ENCODE measurements at places on chromosomes 4 and X. TPM values are rescaled to one million over a fixed set of nuclear protein-coding genes. Genes with fewer than 3 reads are reported as not detected.

DNA sequence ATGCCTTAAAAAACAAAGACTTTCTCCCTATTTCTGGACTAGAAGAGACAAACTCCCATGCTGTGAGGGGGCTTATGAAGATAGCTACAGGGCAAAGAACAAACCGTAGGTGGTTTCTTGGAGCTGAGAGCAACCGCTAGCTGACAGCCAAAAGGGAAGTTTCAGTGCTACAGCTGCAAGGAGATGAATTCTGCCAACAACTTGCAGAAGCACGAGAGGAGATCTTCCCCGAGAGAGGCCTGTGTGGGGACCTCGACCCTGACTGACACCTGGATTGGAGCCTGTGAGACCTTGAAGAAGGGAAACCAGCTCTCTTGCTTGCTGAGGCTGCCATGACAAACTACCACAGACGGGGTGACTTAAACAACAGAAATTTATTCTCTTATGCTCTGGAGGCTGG lies 183.8 kb upstream of the VCX3A start:
- no peak for DNase-seq

LINC00632 gene
- 17.2 TPM for polyA plus RNA-seq

CCDC160 gene
- 12.5 TPM for polyA plus RNA-seq

GRCh38 chrX:11143931-11144678 lies 33.0 kb downstream of the HCCS start:
- peak; percentile 55 for DNase-seq

FRMPD4 gene
- 0.15 TPM for polyA plus RNA-seq

GRCh38 chr4:44326741-44327140 lies 121.9 kb downstream of the KCTD8 start:
- no peak for DNase-seq

- DNase-seq: no peak
Observed at GRCh38 chrX:141960578-141960977, 56.9 kb downstream of the MAGEC1 start.

GRCh38 chrX:132622130-132622529 lies 133.3 kb upstream of the MBNL3 start:
- DNase-seq: no peak

DNA sequence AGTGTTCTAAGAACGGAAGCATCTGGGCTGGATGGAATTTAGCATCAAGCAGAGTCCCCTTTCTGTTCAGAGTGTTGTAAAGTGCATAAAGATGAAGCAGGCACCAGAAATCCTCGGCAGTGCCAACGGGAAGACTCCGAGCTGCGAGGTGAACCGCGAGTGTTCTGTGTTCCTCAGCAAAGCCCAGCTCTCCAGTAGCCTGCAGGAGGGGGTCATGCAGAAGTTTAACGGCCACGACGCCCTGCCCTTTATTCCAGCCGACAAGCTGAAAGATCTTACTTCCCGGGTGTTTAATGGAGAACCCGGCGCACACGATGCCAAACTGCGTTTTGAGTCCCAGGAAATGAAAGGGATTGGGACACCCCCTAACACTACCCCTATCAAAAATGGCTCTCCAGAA lies 29.4 kb downstream of the NSD2 start:
- DNase-seq: no peak

MED28 gene
- 64.9 TPM for polyA plus RNA-seq

GRCh38 chr4:185774845-185775680 lies 36.9 kb downstream of the SORBS2 start:
- no peak for DNase-seq

DNA sequence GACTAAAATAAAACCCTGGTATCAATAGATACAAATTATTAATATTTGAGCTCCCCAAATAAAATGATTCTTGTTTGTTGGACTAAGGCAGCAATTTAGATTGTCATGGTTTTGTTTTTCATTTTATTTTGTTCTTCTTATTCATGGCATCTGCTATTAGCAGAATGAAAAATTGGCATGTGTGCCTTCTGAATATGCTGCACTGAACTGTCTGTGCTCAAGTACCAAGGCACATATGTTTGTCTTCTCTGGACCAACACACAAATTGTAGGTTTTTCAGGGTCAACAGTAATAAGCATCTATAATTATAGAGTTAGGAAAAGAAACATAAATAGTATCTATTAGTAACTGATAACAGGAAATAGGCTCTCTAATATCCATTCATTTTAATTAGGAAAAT lies 121.1 kb downstream of the BANK1 start:
- DNase-seq: no peak

GPRASP2 gene
- polyA plus RNA-seq: 44.3 TPM

SORCS2 gene
- 6.6 TPM for polyA plus RNA-seq

DNA sequence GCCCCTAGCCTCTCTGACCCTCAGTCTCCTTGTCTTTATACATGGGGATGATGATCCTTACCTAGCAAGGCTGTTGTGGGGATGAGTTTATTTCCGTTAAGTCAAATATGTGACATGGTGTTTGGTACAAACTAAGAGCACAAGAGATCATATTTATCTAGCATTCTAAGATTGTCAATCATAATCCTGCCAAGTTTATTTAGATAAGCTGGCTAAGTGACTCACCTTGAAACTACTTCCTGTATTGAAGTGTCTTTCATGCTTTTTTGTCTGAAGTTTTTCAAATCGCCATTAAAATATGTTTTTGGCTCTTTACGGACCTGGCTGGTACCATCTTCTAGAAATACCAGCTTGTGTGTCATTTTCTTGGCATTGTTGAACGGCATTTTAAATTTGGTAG lies 30.7 kb downstream of the MAP7D3 start:
- no peak for DNase-seq

DNA sequence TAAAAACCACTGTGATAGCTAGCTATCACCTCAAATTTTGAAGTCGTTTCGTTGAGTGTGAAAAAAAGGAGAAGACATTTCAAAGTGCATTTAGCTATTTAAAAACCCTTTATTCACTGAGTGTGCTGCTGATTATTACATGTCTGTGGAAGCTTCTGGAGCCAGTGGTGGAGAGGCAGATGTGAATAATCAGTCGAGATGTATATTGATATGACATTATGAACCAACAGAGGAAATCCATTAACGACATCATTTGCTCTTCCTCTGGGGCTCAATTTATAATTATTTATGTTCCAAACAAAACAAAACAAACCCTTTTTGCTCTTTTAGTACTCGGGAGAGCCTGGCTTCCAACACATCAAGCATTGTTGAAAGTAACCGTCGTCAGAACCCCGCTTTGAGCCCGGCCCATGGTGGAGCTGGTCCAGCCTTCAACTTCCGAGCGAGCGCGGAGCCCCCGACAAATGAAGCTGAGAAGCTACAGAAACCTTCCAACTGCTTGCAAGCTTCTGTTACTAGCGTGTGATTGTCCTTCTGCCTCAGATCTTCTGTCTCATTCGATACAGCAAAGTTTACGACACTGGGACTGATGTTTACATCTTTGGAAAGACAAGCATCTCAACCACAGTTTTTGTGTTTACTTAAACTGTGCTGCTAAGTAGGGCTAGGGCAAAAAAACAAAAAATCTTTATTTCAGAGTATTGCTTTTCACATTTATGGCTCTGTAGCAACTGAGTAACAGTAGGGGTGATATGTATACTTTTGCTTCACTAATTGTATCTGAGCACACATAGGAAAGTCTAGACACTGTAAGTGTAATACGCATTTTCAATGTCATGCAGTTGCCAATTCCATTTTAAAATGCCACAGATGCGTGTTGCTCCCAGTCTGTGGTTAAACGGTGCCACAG lies 111.9 kb downstream of the STOX2 start:
- peak; percentile 40 for DNase-seq

GRCh38 chr4:166143227-166143626 lies 270.2 kb downstream of the TLL1 start:
- DNase-seq: no peak

DNA sequence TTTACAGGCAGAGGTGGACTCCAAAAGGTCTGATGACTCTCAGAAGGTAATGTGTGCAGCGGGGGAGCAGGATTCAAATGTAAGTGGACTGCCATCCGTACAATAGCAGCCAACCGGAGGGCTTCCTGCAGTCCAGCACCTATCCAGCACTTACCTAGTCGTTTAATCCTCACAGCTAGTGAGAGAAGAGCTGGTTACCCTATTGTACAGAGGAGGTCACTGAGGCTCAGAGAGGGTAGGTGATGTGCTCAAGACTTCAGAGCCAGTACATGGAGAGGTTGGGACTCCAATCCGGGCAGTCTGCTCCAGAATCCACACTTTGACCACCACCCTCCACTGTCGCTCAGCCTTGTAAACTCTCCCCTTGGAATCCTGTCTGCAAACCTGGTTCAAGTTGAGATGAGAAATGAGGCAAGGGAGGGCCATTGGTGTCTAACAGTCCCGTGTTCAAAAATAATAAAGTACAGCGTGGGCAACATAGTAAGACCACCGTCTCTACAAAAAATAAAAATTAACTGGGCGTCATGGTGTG lies 22.5 kb upstream of the JAKMIP1 start:
- DNase-seq: no peak

DNA sequence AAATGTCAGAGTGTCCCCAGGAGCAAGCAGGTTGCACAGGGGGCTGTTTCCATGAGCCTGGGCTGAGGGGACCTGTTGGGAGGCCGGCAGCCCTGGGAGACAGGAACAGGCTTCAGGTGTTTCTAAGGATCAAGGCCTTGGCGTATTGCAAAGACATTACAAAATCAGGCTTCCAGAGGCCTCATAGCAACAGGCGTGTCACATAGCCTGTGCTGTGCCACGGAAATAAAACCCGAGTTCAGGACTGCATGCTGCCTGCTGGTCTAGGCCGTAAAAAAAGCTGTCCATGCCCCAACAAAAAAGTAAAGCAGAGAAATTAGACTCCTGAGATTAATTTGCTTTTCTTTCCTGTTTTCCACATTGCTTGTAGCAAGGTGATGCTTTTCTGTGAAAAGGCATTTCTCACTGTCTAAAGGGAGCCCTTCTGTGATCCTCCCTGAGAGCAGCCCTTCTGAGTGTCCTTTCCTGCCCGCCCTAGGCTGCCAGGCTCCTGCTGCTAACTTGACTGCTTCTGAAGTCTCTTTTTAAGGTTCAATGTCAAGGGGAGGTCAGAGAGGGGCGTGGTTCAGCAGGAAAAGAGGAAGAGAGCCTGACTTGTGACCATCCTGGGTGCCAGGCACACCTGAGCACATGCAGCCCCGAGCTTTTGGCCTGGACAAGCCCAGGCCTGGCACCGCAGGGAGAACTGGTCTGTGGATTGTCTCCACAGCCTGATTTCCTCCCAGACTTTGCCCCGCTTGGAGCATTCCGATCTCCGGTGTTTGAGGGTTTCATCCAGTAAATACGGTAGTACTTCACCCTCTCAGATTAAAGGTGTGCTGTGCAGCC lies 21.3 kb downstream of the SHROOM2 start:
- no peak for DNase-seq

DNA sequence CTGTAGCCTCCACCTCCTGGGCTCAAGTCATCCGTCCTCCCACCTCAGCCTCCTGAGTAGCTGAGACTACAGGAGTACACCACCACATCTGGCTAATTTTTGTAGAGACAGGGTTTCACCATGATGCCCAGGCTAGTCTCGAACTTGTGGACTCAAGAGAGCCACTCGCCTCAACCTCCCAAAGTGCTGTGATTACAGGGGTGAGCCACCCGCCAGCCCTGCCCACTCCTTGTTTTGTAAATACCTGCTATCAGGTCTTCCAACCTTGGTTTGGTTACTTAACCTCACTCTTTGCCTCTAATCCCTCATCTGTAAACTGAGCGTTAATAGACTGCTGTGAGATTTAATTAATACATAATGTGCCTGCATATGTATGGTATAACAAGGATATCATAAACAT lies 803 bp downstream of the CNGA1 start:
- no peak for DNase-seq

DNA sequence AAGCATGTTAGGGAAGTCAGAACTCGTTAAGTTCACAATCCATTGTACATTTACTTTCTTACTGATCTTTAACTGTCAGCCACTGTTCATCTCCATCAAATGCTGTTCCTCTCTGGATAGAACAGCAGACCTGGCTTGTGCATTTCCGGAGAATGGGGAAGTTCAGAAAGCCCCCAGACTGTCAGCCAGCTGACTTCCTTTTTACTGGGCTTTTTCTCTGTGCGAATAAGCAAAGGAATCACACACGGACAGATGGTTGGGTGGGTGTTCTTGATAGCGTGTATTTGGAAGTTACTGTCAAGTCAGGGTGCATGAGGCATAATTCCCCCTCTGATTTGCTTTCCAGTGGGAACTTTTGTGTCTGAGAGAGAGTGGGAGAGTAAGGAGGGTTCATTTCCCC lies 56.8 kb downstream of the TSPAN7 start:
- DNase-seq: no peak

GRCh38 chr4:17427991-17428390 lies 83.9 kb downstream of the QDPR start:
- DNase-seq: no peak

GRCh38 chrX:69182818-69183380 lies 17.6 kb upstream of the PJA1 start:
- no peak for DNase-seq

- DNase-seq: no peak
Observed at GRCh38 chrX:38717871-38718270, 83.4 kb upstream of the MID1IP1 start.

DNAAF6 gene
- 0.15 TPM for polyA plus RNA-seq

DNA sequence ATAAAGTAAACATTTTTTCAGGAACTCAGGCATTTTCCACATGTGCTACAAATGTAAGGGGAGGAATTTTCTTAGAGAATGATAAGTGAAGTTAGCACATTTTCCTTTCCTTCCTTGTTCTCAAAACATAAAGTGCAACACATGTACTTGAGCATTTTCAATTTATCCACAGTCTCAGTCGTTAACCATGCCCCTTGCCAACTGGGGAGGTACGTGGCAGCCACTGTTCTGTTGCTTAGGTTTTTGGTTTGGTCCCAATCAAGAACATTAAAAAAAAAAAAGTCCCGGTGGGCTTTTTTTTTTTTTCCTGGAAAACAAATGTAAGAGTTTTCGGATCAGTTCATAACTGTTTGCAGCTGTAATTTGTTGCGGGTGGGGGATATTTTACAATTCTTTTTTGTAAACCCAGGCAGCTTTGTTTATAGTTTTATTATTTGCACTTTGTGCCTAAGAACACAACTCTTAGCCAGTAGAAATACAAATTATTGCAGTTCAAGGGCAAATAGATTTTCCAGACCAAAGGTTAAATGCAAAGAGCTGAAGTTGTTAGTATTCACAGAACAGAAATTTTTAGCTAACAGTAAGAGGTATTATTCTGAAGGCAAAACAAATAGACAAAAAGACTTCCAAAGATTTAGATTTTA lies 112.1 kb upstream of the NAP1L5 start:
- no peak for DNase-seq

CLCN5 gene
- 79.6 TPM for polyA plus RNA-seq

DMD gene
- polyA plus RNA-seq: 18.3 TPM

DNA sequence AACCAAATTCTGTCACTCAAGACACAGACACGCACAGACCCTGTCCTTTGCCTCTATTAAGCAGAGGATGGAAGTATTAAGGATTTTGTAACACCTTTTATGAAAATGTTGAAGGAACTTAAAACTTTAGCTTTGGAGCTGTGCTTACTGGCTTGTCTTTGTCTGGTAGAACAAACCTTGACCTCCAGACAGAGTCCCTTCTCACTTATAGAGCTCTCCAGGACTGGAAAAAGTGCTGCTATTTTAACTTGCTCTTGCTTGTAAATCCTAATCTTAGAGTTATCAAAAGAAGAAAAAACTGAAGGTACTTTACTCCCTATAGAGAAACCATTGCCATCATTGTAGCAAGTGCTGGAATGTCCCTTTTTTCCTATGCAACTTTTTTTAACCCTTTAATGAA lies 215.7 kb downstream of the GC start:
- DNase-seq: no peak

Measured in right renal cortex interstitium (tissue), 3 donors.